Cortex of kidney (tissue), 1 donor: ENCODE measurements at places on chromosomes 6 and 20.

GRCh38 chr20:18719426-18719825 lies 94.2 kb upstream of the SCP2D1 start:
- no peak for DNase-seq

DNA sequence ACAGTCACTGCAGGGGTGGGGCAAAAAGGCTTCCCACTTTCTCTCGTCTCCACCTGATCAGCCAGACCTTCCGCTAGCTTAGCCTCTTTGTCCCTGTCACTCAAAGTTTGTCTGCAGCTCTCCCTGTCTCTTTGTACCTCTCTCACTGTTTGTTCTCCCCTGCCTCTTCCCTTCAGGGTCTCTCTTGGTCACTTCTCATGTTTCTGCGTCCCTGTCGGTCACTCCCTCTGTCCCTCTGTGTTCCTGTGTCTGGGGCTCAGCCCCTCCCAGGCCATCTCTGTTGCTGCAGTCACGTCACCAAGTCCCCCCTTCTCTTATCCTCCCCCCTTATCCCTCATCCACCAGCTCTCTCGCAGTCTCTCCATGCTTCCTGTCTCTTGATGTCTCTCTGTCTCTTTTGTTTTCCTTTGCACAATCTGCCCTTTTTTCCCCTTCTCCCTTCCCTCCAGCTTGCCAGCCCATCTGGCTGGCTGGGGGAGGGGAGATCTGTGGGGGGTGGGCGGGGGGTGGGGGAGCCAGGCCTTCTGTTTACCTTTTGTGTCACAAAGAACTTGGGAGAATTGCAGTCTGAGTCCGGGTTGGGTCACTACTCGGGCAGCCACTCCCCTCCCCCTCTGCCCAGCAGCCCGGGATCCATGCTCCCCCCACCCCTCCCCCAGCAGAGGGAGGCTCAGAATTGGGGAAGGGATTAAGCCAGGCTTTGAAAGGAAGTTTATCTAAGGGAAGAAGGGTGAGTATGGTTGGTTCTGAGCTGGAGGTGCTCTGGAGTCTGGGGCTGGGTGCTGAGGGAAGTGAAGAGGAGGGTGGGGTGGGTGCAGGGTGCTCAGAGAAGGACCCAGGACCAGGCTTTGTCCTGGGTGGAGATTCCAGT lies 32.3 kb downstream of the FOXP4 start:
- DNase-seq, result no peak

DNA sequence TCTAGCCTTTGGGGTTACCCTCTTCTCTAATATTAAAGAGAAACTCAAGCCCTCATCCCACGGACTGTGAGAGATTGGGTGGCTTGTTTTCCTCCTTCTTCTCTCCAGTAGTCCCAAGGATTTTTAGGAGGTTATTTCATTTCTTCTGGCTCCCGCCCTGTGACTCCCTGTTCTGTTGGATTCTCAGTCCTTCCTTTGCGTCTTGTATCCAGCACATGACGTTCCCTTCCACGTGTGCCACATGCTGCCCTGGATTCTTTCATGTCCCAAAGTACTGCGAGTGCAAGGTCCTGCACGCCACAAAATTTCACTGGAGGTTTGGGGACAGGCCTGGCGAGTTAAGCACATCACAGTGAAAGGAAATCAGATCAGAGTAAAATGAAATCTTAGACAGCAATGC lies 213.4 kb downstream of the PACRG start:
- DNase-seq, result no peak

DNA sequence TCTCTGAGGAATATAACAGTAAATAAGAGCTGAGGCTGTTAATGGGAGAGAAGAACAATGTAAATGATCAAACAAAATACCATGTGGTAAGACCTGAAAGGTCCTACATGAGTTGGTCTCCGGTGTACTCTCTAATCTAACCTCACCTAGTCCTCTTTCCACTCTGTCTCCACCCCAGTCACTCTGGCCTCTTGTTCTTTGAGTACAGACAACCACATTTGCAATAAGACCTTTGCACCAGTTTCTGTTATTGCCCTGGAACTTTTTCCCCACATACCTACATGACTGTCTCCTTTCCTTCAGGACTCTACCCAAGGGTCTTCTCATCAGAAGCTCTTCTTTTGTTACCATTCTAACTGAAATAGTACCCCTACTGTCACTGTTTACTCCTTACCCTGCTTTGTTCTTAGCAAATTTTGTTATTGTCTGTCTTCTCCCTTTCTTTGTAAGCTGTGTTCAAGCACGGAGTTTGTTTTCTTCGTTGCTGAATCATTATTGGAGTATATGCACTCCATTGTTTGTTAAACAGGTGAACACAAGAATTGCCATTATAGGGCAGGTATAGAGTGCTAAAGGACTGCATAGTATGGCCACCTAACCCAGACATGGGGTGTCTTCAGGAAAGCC lies 37.3 kb downstream of the MAPK14 start:
- DNase-seq, result no peak

DNA sequence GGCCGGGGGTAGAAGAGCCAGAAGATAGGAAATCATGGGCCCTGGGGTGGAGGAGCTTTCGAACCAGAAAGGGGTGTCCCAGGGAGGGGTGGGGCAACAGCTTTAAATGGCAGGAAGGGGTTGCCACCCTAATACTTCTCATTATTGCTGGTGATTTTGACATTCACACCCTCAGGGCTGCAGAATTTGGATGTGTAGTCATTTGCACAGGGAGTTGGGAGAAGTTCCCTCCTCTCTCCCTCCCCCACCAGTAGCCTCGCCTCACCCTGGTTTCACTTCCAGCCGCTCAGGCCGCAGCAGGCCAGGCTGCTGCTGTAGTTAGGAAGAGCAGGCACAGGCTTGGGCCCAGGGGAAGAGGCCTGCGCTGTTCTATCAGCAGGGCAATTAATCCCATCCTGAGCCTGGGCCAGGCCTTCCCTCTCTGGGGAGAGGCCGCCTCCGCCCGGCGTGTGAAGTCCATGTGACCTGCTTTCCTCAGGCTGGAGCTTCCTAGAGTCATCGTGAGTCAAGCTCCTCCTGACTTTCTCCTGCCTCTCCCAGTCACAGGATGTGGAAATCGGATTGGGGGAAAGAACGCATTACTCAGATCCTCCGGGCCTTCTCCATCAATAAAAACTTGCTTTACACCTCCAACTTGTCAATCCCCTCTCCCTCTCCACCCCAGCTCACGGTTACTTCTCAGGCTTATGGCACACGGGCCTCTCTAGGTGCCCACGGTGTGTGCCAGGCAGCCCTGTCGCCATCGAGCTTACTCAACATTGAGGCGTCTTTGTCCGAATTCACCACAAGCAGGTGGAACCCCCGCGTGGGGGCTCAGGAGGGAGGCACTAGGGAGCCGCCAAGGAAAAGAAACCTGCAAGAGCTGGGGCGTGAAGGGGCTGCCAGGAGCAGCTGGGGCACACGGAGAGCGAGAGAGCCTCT lies 7.8 kb downstream of the ADTRP start:
- DNase-seq, result no peak

DNA sequence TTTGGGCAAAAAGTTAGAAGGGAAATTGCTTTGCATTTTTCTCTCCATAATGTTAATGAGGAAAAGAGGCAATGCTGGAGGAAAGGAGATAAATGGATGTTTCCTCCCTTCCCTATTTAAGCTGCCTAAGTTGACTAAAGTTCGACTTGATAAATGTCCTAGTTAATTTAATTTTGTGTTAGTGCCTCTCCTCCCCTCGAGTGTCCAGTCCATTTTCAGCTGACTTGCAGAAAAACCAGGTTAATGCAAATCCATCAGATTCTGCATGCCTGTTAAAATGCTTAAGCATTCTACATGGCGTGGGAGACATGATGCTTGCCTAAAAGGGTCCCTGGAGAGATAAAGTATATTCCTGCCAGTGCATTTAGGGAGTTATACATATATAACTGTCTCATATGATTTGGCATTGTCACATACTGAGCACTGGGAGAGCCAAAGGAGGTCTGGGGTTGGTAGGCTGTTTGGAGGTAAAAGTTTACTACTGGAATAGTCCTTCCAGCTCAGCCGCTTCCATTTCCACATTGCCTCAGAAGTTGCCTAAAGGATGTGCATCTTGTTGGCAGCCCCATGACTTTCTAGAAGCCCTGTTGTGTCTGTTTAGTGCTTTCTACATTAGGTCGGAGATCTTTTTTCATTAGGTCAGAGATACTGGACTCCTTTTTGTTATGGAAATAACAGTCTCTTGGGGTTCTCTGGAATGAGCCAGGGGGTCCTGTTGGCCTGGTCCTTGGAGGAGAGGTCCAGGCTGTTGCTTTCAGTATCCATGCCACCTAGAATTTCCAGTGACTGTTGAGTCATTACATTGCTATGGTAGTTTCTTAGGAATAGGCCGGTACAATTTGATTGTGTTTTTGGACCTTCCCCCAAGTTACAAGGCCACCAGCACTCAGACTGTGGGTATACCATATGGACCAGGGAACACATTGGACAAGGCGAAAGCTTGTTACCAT lies 30.4 kb downstream of the JARID2 start:
- no peak for DNase-seq

DNA sequence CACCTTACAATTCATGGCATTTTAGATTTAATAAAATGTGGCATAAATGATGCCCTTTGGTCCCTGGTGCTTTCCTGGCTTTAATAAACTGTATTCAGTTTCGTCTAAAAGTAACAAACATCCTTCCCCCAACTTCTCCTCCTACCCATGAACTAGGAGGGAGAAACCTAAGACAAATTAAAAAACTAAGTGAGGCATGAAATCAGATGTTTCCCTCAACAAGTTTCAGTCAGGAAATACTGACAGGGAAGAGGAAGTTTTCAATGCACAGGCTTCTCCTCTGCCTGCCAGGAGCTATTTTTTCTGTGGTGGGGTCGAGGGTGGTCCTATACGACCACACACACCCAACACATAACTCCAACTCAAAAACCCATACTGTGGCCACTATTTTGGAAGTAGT lies 10.0 kb downstream of the HBS1L start:
- DNase-seq, result no peak
